ENCODE measurements at places on chromosomes 2 and 18.

GRCh38 chr2:112644155-112644932 is 1.4 kb upstream of the SLC20A1 start:
- DNase-seq: peak; percentile 53

DNA sequence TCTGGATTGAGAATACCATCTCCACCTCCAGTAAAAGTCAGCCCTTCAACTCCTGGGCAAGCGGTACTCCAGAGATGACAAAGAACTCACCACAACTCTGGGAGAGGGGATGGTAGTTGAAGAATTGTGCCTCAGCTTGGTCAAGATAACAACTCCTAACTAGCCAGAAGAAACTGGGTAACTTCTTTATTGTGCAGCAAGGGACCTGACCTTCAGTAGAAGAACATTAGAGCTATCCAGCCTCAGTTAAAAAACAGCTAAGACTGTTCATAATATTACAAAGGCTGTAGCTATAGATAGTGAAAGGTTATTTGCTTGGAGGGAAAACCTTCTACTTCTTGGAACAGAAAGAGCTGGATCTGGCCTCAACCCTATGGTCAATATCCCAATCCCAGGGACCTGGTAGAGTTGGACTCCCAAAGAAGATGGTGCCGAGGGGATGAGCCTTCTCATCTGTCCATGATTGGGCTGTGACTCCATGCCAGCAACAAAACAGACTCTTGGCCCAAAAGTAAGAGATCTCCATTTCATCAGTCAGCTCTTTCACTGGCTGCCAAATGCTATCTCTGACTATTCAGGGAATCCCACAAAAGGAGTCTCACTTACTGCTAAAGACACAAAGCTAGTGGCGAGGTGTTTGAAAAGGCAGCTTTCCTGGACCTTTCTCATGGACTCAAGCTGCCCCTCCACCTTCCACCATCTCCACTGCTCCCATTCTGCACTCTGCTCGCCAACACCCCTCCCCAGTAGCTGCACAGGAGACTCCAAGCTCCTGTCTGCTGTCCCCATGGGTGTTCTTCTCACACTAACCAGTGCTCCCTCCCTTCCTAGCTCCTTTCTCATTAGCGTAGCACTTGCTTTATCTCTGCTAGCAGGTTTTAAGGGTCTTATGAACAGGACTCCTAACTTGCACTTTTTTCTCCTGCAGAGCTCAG is 145.8 kb downstream of the CAPN13 start:
- DNase-seq: no peak

DNA sequence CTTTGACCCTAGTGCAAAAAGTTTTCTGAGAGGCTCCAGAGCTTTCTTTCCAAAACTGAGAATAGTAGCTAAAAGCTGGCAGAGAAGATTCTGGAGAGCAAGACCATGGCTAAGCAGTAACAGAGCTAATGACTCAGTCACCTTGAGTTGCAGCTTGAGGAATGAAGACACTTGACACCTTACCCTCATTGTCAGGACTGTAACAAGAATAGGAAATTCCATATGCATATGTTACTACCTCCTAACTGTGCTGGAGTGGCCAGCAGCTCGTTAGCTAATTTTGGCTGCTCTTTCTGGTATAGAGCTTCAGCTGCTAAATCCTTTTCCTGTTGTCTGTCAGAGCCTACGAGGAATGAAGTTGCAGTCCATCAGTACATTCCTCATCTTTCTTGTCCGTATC is 68.6 kb upstream of the LHCGR start:
- DNase-seq: no peak

GRCh38 chr2:106366204-106366885 is 101.9 kb downstream of the RGPD3 start:
- DNase-seq: no peak

DNA sequence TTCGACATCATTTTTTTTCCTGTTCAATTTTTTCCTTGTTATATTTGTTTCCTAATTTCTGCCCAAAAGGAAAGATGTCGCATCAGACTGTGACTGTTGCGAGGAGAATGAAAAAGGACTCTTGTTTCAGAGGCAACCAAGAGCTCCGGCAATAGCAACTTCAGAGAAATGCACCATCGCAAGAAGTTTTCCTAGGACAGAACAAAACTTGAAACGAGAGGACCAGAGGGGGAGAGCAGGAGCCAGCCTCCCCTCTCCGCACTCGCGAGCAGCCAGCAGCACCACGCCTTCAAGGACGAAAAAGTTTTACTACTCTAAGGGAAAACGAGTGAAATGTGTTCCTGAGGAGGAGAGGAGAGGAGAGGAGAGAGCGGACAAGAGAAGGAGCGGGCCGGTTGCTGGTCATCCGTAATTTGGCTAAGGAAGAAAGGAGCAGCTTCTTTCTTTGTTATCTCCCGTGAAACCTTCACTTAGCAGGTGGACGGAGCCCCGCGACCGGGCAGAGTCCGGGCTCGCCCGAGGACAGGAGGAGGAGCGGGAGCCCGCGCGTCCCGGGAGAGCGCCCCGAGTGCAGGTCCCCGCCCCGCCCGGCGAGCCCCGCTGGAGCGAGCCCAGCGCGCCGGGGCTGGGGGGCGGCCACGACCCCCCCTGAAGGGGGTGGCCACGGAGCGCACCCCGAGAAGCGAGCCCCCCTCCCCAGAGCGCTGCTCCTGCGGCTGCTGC is 744 bp downstream of the POU3F3 start:
- no peak for DNase-seq

- DNase-seq: peak; percentile 46
Observed at GRCh38 chr2:108215794-108216211, 24.0 kb upstream of the SULT1C3 start.

DNA sequence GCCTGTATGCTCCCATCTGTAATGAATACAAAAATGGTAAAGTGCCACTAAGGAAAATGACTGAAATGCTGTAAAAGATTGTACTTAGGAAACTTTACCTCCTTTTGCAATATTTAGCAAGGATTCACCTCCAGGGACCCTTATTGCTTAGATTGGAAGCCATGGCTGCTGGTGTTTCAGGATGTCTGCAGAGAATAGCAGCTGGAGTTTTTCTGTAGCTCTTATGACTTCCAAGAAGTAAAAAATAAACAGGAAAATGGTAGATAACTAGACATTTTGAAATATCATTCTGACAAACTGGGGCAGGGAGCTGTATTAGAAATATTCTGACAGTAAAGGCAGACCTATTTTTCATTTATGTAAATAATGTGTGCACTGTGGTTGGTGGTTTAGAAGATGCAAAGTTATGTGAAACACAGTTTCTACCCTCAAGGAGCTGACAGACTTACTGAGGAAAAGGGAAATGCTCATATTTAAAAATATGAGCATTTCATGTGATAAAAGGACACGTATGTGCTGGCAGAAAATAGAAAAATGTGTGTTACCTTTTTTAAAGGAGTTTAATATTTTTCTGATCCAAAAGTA is 224.9 kb upstream of the BOD1L2 start:
- DNase-seq: no peak

DNA sequence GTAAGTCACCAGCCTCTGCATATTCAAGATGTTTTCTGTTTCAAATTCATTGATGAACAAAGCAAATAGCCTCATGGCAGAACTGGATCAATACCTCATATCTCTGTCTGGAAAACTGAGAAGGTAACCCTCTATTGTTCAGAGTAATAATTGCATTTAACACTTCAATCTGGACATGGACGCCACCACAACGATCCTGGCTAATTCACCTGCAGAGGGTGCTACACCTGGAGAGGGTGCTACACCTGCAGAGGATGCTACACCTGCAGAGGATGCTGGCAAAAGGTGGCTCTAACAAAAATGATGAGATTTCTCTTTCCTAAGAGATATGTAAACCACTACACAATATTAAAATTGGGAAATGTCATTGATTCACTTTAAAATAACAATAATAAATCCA is 183.1 kb upstream of the HNRNPA3 start:
- no peak for DNase-seq

DNA sequence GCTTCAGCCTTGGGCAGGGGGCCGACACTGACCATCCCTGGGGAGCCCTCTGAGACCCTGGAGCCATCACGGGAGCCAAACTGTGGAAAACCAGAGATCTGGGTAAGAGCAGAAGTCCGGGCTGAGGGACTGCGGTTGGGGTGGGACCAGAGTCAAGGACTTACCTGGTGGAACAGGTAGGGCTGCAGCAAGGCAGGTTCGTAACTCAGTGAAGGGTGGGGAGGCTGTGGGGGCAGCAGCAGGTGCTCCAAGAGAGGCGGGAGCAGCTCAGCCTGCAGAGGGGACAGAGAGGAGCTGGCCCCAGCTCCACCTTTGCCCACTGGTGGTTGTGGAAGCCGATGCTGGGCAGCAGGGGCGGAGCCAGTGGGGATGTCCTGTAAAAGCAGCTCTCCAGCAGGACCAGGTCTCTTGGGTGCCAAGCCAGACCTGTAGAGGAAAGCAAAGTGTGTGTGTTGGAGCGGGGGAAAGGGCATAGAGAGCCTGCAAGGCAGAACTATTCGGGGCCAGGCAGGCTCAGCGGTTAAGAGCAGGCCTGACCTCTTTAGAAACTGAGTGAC is 6.7 kb downstream of the PTPRN start:
- no peak for DNase-seq

GRCh38 chr2:68911709-68912108 is 40.5 kb upstream of the BMP10 start:
- no peak for DNase-seq

- DNase-seq: peak; percentile 56
Observed at GRCh38 chr2:41782306-41783158, 265.3 kb upstream of the PKDCC start.

- DNase-seq: no peak
Observed at GRCh38 chr2:237056287-237056875, 29.3 kb upstream of the COPS8 start.

GRCh38 chr2:138267902-138268254 is 233.7 kb upstream of the SPOPL start:
- DNase-seq: no peak

GRCh38 chr18:77015169-77015568 is 117.4 kb downstream of the MBP start:
- DNase-seq: no peak

GRCh38 chr2:12791906-12792305 is 75.2 kb downstream of the TRIB2 start:
- DNase-seq: no peak

DNA sequence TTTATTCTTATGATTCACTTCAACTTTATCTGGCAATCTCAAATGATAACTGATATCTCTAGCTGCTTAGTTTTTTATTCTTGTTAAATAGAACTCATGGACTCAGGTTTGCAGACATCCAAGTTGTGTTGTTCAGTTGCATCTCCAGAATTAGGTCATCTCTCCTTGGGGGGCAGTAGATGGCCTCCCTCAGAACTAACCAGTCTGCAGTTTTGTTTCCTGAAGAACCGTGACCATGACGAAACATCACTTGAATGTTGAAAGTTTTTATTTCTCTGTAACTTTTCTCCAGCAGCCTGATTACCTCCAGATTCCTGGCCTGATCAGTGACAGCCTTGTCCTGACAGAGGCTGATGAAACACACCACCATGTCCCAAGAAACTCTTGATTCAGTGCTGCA is 321.5 kb downstream of the GALNT13 start:
- no peak for DNase-seq

GRCh38 chr2:119076713-119077112 is 81.8 kb downstream of the C1QL2 start:
- DNase-seq: no peak
